ENCODE measurements at places on chromosomes 2 and 18. TPM values are rescaled to one million over a fixed set of nuclear protein-coding genes. Genes with fewer than 3 reads are reported as not detected.

Gene GREB1L
- 75.7 TPM for total RNA-seq

DNA sequence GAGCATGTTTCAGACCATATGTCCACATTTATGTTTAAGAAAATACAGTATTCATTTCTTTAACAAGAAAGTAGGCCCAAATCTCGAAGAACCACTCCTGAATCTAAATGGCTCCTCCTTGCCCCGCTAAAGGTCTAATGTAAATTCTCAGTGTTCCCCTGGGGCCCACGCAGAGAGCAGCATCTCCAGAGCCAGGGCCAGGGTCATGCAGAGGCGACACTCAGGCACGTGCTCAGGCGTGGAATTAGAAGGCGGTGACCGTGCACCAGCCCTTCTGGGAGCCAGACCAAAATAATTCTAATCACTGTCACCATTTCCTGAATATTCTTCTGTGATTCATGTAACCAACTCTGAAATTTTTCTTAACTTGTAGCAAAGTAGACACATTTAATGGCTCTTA is 68.3 kb upstream of the MYT1L start:
- DNase-seq: no peak

DNA sequence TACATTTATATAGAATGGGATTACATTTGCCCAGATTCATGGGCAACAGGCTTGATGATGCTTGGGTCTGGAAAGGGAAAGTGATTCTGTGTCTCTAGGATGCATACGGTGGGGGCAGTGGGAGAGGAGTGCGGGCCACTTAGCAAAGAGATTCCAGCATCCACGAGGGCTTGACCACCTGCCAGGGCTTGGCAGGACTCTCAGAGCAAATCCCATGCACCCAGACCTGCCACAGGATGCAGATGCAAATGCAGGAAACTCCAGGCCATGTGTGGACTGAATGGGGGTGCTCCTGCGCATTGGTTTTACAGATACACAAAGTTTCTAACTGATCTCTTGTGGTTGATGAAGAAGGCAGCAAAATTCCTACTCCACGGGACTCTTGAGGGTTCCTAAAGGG is 334.7 kb downstream of the CYRIA start:
- no peak for DNase-seq

Gene B4GALT6
- total RNA-seq: 3.0 TPM

- DNase-seq: no peak
Measured at GRCh38 chr2:183035298-183035953, 2.8 kb downstream of the NCKAP1 start.

DNA sequence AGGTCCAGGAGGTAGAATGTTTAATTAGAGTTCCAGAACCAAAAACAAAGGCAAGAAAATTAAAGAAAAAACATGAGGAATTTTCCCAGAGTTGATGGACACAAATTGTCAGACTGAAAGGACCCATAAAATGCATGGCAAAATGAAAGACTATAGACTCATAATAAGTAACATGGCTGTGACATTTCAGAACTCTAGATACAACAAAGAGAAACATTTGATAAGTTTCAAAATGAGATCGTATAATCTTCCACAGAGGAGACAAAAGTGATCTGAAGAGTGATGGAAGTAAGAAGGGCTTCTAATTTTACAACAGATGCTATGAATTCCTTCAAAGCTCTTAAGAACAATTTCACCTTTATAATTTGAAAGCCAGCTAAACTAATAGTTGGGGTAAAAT is 20.4 kb downstream of the ORC4 start:
- no peak for DNase-seq

DNA sequence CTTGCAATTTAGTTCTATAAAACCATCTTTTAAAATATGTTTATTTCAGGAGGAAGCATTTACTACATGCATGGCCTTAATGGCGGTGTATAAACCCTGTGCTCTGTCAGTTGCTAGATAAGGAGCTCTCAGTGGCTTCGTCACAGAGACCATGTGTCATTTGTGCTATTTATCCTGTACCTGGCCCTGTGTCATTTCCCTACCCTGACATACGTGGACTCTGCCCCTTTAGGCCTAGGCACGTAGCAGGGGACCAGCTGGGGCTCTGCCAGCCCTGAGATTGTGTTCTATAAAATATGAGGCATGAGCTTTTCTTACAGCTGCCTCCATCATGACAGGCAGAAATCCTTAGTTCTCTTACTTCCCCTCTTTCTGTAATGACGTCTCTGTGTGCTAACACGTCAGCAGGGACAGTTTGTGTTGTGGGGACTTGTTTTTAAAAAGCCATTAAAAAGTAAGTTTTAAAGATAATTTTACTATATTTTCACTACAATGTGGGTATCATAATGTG is 88.0 kb downstream of the ITGB1BP1 start:
- DNase-seq: no peak

DNA sequence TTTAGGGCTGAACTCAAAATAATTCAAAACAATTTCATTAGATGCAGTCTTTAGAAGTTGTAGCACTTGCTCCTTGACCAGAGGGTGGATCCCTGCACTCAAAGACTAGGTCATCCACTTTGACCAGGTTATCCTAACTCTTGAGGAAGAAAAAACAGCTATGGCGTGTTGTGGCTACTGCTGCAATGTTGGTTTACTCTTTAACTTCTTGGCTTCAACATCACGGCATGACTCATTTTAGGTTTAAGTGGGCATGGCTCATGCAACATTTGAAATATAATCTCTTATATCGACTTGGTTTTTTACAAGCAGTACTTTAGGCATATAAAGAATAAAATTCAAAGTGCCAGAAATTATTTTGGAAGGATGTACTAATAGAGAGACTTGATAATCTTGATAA is 35.4 kb downstream of the ANKRD29 start:
- no peak for DNase-seq

Gene THSD7B
- 2.1 TPM for total RNA-seq

GRCh38 chr2:39834426-39834825 is 55.4 kb upstream of the THUMPD2 start:
- DNase-seq: no peak

Gene GPR39
- 10.4 TPM for total RNA-seq

DNA sequence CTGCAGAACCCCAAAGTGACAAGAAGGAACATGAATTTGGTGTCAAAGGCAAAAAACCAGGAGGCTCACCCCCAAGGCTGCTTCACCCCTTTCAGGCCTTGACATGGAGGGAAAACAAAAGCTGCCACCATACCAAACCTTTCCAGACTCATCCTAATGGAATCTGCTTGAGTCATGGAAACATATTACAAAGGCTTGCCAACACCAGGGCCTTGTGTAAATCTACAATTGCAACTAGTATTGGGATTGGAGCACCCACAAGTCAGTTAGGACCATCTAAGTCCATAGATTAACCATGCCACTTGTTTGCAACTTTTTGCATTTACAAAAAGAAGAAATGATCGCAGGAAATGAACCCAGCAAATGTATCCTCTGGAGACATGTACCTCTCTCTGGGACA is 297.6 kb downstream of the CDCA7 start:
- DNase-seq: no peak

Gene ELOA2
- not detected for total RNA-seq

DNA sequence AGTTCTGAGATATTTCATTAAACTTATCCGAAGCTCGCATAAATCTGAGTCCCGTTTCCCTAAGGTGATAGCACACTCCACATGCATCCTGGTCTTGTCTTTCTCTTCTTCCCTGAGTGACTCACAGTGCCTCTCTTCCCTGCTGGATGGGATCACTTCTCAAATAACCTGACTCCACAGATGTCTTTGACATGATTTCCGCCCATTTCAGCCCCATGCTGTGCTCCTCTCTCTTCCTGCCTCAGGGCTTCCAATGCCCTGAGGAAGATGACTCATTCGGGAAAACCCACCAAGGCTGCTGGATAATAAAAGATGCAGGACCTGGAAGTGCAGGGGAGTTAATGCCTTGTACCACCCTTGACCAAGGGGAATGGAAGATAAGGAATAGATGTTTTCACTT is 441.7 kb upstream of the SOX11 start:
- no peak for DNase-seq

GRCh38 chr2:113123726-113124125 is 3.7 kb upstream of the IL1RN start:
- DNase-seq: no peak

Gene INHA
- not detected for total RNA-seq

DNA sequence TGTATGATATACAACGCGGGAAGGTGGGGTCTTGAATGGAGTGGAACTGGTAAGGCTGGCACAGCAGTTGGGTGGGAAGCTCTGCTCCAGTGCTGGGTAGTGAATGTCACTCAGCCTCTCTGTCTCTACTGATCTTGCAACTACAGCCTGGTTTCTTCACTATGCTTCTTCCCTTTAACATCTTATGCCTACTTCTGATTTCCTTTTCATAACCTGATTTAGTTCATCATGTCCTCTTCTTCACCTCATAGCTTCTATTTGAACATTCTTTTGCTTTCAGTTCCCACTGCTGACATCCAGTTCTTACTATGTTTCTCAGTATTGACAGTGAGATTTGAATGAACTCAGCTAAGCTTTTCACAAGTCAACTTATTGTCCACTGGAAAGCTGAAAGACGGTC is 286.2 kb downstream of the ARL6IP6 start:
- DNase-seq: no peak

Gene TUBB6
- total RNA-seq: 316 TPM

Gene GALNT14
- total RNA-seq: 4.3 TPM

Gene HOXD3
- total RNA-seq: 4.2 TPM

Gene RESP18
- total RNA-seq: not detected

- no peak for DNase-seq
Measured at GRCh38 chr2:229675569-229675968, 38.8 kb downstream of the DNER start.

GRCh38 chr2:233061591-233062450 is 1.7 kb downstream of the INPP5D start:
- DNase-seq: peak; percentile 36

DNA sequence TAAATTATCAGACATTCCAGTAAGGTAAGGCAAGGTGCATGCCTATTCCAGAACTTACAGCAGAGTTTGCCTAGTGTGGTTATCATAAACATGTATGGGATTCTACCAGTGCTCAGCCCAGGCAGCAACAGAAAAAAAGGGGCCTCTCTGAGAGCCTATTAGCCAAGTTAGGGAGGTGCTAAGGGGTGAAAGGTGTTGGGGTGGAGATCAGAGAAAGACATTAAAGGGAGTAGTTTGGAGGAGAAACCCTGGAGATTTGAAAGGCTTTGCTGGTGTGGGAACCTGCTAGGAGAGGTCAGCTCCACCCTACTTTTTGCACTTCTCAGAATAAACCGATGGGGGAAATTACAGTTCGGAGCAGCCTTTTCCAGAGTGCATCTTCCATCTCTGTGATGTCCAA is 2.9 kb downstream of the ARPC2 start:
- no peak for DNase-seq

- DNase-seq: peak; percentile 49
Measured at GRCh38 chr2:55133467-55134315, 83.4 kb upstream of the RTN4 start.

Gene FSIP2
- total RNA-seq: 2.3 TPM

Gene SERPINB5
- total RNA-seq: not detected

GRCh38 chr2:114400890-114401289 is 41.6 kb upstream of the DPP10 start:
- no peak for DNase-seq

- no peak for DNase-seq
Measured at GRCh38 chr2:176128172-176128981, 1.1 kb upstream of the HOXD8 start.

Gene HOXD8
- 13.8 TPM for total RNA-seq

Gene LIMS4
- 1.3 TPM for total RNA-seq

Gene ARHGEF33
- 1.9 TPM for total RNA-seq

Gene GCA
- total RNA-seq: 24.6 TPM

Gene LIMS2
- 9.5 TPM for total RNA-seq

Gene MC4R
- total RNA-seq: not detected

DNA sequence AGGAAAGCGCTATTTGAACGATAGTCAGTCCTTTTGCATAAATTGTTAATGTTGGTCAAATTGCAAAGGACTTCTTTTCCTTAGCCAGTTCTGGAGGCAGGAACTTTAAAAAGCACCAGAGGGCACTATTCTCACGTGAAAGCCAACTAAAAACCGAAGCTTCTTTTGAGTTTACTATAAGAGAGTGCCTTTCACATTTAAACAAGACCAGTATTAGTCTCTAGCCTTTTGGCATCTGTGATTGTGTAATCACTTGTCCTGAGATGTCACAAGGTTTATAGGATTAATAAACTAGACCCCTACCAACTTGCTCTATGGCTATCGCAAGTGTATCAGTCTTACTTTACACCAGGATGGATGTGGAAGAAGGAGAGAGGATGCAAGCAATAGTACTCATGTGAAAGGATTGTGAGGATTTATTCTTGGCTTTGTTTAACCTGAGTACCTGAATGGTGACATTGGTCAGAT is 14.4 kb upstream of the STAT4 start:
- DNase-seq: no peak

GRCh38 chr2:174473796-174474195 is 13.0 kb downstream of the GPR155 start:
- no peak for DNase-seq

Gene ESCO1
- total RNA-seq: 28.2 TPM

Gene MLPH
- 223 TPM for total RNA-seq

DNA sequence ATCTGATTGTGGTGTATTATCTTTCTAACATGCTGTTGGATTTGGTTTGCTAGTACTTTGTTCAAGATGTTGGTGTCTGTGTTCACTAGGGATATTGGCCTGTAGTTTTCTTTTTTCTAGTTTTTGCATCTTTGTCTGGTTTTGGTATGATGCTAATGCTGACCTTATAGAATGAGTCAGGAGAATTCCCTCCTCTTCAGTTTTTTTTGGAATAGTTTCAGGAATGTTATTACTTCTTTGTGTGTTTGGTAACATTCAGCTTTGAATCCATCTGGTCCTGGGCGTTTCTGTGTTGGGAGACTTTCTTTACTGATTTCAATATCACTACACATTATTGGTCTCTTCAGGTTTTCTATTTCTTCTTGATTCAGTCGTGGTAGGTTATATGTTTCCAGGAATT is 124.2 kb upstream of the EPB41L5 start:
- no peak for DNase-seq
